ENCODE measurements at places on chromosomes 4 and X. TPM values are rescaled to one million over a fixed set of nuclear protein-coding genes. Genes with fewer than 3 reads are reported as not detected.

Gene FAM120C
- 3.5 TPM for polyA plus RNA-seq

Gene PRRG3
- polyA plus RNA-seq, result 0.09 TPM

Gene TET2
- polyA plus RNA-seq, result 4.7 TPM

Gene FOXR2
- not detected for polyA plus RNA-seq

Gene KIAA1210
- not detected for polyA plus RNA-seq

Gene FGD1
- 4.2 TPM for polyA plus RNA-seq

Gene NSUN7
- polyA plus RNA-seq, result 2.5 TPM

Gene TLR3
- 3.6 TPM for polyA plus RNA-seq

Gene CPLX1
- polyA plus RNA-seq, result 0.74 TPM

Gene ASB5
- polyA plus RNA-seq, result 2.1 TPM

Gene SPOCK3
- polyA plus RNA-seq, result 0.08 TPM

Gene TRIM2
- polyA plus RNA-seq, result 8.8 TPM

Measured in esophagus (tissue), 2 donors.